ENCODE measurements at places on chromosomes 3 and 15. TPM values are rescaled to one million over a fixed set of nuclear protein-coding genes. Genes with fewer than 3 reads are reported as not detected.

Gene COL6A5
- polyA plus RNA-seq, result 4.3 TPM

Gene TMEM207
- 0.37 TPM for polyA plus RNA-seq

Gene GRK7
- 0.11 TPM for polyA plus RNA-seq

Gene IL16
- polyA plus RNA-seq, result 15.6 TPM

Gene ZNF710
- 41.5 TPM for polyA plus RNA-seq

Gene SKOR1
- 0.71 TPM for polyA plus RNA-seq

Gene TNNC1
- polyA plus RNA-seq, result 37.0 TPM

Gene LTF
- polyA plus RNA-seq, result 5.4 TPM

Gene CCDC54
- polyA plus RNA-seq, result 0.14 TPM

Gene SNX22
- 2.2 TPM for polyA plus RNA-seq

Gene CSPG4
- 27.9 TPM for polyA plus RNA-seq

Gene EFCC1
- 12.7 TPM for polyA plus RNA-seq

Gene FBXO40
- 0.08 TPM for polyA plus RNA-seq

Gene GOLGA8M
- 2.9 TPM for polyA plus RNA-seq

Gene RUVBL1
- 49.5 TPM for polyA plus RNA-seq

Gene SAMMSON
- polyA plus RNA-seq, result 0.20 TPM

Gene EXD1
- polyA plus RNA-seq, result not detected

Gene ARPP19
- polyA plus RNA-seq, result 107 TPM

Gene CATSPER2
- 10.6 TPM for polyA plus RNA-seq

Gene XIRP1
- polyA plus RNA-seq, result 0.05 TPM

Gene RNF123
- polyA plus RNA-seq, result 21.8 TPM

Gene RARB
- polyA plus RNA-seq, result 31.8 TPM

Gene STIMATE
- 17.5 TPM for polyA plus RNA-seq

Gene PLIN1
- 1.2 TPM for polyA plus RNA-seq

Gene MYZAP
- polyA plus RNA-seq, result 65.1 TPM

Gene FGD5
- 39.8 TPM for polyA plus RNA-seq

Gene SERINC4
- 0.31 TPM for polyA plus RNA-seq

Gene LRRC31
- polyA plus RNA-seq, result not detected

Gene TBC1D21
- not detected for polyA plus RNA-seq

Gene KIF7
- 12.7 TPM for polyA plus RNA-seq

Gene SLC27A2
- 3.8 TPM for polyA plus RNA-seq

Gene GOLGA6L7
- 1.4 TPM for polyA plus RNA-seq

Gene IMPG2
- 0.70 TPM for polyA plus RNA-seq

Gene RASGRP1
- polyA plus RNA-seq, result 1.4 TPM

Gene LEKR1
- 2.3 TPM for polyA plus RNA-seq

Gene NANOGP8
- 0.34 TPM for polyA plus RNA-seq

Gene GOLGA8T
- not detected for polyA plus RNA-seq

Gene PLSCR2
- polyA plus RNA-seq, result 0.74 TPM

Gene TMEM42
- polyA plus RNA-seq, result 20.4 TPM
